ENCODE measurements at places on chromosomes 4 and X. TPM values are rescaled to one million over a fixed set of nuclear protein-coding genes. Genes with fewer than 3 reads are reported as not detected.

Gene MAGEB18
- polyA plus RNA-seq = not detected

Gene REELD1
- not detected for polyA plus RNA-seq

Gene SPOCK3
- 0.33 TPM for polyA plus RNA-seq

Gene PDGFC
- polyA plus RNA-seq = 5.1 TPM

Gene DMP1
- polyA plus RNA-seq = not detected

All from stomach (tissue), 19 donors.